Fibroblast of skin of abdomen (primary cell): ENCODE measurements at places on chromosomes 13 and 19.
A peak's percentile ranks its signal among the peaks of the same experiment; 100 is the strongest.

DNA sequence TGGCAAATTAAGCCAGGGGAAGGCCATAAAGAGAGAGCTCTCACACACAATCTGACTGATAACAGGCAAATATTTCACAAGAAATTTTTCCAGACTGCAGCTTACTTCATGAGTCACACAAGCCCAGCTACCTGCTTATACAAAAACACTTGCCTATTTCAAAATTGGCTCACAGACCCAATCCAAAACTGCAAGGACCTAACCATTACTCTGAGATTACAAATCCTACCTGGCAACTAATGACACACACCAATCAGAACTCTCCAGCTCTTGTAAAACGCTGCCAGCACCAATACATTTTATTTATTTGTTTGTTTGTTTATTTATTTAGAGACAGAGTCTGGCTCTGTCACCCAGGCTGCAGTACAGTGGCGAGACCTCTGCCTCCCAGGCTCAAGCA is 18.1 kb upstream of the ZFP82 start:
- DNase-seq: no peak

DNA sequence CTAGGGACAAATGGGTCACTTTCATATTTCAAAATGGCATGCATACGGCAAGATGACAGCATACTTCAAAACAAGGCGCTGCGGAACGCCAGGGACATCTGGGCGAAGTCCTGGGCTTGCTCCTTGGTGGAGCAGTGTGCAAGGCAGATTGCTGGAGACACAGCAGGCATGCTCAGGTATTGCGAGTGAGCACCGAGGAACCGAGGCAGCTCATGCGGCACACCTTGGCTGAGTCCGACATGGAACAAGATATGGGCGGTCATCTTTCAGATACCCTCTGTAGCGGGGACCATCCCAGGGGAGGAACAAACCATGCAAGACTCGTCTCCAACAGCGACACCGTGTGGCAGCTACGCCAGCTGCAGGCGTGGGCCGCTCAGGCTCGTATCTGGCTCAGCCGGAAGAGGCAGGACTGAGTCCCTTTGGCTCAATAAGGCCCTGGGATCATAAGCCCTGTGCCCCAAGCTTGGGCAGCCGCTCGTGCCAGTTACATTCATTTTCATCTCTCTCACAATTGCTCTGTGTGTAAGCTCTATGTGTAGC is 112.4 kb downstream of the NUFIP1 start:
- DNase-seq: no peak

GRCh38 chr13:75544681-75545330 is 4.8 kb upstream of the UCHL3 start:
- DNase-seq: peak; percentile 84

DNA sequence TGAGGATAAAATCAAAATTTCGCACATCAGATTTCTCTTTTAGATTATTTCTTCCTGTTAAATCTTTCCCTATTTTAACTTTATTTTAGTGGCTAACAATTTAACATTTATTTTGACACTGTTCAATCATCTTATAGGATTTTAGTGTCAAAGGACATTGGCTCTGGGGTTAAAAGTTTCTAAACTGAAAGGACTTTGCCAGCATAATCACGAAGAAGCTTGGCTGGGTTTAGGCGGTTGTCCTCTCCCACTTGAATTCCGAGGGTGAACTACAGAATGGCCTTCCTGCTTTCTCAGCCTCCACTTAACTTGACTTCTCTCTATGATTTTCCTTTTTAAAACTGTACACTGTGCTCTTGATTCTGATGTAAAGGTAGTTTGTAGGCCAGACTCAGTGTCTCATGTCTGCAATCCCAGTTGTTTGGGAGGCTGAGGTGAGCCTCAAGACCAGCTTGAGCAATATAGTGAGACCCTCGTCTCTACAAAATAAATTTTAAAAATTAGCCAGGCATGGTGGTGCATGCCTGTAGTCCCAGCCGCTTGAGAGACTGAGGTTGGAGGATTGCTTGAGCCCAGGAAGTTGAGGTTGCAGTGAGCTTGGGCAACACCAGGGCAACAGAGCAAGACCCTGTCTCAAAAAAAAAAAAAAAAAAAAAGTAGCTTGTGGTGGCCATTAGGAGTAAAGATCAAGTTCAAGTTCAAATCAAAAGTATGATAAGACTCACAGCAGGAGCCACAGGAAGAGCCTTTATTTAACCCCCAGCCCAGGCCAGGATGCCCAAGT is 54.8 kb upstream of the KATNAL1 start:
- DNase-seq: no peak

DNA sequence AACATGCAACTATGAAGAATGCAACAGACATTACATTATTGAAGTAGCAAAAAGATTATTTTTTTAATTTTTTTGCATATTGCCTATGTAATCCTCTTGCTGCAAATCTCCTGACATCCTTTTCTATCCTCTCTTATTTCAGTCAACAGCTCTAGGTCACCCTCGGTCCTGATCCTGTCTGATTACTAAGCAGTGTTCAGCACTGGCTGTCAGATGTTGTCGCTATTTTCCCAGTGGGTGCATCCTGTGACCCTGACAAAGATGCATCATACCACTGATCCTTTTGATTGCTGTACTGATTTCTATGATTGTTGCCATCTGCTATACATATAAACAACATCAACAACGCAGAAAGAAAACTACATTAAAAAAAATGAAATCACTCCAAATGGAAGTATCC is 443.7 kb upstream of the PRR20A start:
- DNase-seq: no peak

DNA sequence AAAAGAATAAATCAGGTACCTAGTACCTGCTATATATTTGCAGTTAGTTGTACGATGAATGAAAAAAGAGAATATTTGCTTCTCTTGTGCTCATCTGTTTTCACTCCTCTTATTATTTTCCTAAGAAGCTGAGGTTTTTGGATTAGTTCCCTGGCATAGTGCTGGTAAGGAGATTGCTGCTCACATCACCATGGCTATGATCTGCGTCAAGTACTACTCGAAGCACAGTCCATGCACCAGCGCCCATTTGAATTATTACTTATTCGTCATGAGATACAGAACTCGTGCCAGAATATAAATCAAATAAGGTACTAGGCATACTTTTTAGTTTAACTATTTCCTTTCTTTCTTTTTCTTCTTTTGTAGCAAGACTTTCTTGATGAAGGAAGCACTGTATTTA is 7.1 kb downstream of the SERTM1 start:
- DNase-seq: peak; percentile 34

GRCh38 chr13:104984296-104984818 is 1551.1 kb downstream of the EFNB2 start:
- DNase-seq: peak; percentile 74

DNA sequence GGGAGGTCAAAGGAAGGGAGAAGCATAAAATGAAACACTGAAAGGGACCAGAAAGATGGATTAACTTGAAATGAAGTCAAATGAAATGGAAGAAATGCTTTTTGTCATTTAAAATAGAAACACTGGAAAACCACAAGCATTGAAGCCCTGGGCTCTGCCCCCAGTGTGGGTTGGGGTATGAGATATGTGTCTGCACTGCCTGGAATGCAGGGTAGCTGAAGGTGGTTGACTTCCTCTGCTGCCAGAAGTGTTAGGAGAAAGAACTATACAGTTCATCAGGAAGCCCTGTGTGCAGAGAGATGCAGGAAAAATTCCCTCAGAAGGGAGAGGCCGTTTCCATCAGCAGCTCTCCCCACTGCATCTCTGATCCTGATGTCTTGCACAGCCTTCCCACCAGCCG is 69.2 kb downstream of the DHRS12 start:
- DNase-seq: peak; percentile 79

- DNase-seq: no peak
Observed at GRCh38 chr19:28843761-28844492, 369.0 kb downstream of the UQCRFS1 start.

DNA sequence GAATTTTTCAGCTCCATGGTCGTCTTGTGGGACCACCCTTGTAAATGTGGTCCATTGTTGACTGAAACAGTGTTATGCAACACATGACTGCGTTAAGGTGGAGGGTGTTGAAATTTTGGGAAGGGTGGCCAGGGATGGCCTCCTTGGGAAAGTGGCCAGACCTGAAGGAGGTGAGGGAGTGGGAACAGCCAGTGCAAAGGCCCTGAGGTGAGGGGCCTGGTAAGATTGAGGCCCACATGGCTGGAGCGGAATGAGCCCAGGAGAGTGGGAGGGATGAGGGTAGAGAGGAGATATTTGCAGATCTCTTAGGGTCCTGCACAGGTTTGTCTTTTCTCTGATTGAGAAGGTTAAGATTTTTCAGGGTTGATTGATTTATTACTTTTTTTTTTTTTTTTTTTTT is 18.2 kb downstream of the SIPA1L3 start:
- no peak for DNase-seq

DNA sequence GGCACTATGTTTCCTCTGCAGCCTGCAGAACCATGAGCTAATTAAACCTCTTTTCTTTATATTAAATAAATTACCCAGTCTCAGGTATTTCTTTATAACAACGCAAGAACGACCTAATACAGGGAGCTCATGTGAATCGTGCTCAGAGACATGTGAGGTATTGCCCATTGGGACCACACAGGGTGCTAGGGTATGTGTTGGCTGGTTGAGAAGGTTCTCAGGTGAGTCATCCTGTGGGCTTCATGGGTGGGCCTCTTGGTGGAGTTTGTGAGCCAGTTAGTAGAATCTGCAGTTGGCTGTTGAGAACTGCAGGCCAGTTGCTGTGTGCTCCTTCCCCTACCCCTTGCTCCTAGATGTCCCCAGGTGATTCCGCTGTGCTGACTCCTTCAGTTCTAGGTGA is 163.0 kb downstream of the HS6ST3 start:
- no peak for DNase-seq

GRCh38 chr13:61294467-61295191 is 121.0 kb downstream of the PCDH20 start:
- DNase-seq: no peak

DNA sequence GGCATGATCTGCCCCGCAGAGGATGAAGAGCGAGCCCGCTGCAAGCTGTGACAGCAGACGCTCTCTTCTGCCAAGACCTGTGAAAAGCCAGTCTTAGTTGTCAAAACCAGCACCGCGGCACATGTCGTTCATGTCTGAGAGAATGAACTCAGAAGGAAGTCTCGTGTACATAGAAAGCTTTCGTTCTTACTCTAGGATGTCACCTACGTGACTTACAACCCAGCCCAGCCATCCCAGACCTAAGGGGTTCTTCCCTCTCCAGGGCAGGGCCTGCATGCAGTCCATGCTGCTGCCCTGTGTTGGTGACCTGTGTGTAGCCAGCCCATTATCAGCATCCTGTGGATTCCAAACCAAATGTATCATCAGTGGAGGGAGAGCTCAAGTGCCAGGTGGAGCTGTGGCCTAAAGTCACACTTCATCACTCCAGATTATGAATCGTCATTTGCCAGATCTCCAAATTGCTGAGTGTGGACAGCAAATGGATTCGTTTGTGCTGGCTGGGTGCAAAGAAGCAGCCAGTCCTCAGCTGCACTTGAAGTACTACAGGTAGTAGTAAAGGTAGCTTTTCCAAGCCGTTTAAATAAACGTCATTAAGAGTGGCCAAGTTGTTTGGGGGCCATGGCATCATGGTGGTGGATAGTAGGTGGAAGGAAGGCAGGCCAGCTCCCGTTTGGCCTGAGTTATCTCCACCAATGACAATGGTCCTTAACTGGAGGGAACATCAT is 73.9 kb upstream of the GPR183 start:
- no peak for DNase-seq

GRCh38 chr19:5481957-5482356 is 26.7 kb downstream of the ZNRF4 start:
- DNase-seq: no peak

- DNase-seq: no peak
Observed at GRCh38 chr13:31051999-31052398, 109.7 kb downstream of the HSPH1 start.
